Thyroid gland (tissue), 4 donors: ENCODE measurements at places on chromosomes 16 and 17. TPM values are rescaled to one million over a fixed set of nuclear protein-coding genes. Genes with fewer than 3 reads are reported as not detected.

DNA sequence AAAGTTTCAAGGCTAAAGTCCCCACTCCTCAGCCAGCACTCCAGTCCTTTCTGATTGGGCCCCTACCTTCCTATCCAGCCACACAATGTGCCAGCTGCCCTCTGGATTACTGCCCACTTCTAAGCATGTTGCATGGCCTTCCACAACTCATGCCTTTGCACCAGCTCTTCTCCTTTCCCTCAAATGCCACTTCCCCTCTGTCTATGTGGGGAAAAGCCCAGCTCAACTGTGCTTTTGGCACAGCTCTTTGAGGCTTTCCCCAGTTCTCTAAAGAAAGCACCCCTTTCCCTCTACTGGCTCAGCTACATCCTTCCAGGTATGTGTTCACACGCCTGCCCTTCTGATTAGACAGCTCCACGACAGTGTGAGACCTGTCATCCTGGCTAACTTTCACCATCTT, 18.5 kb downstream of the GTF3C1 start:
- H3K4me3 ChIP-seq, result no peak overlapping the region
- no peaks in the 10 kb centered on the region for H3K4me1 ChIP-seq
- H3K27me3 ChIP-seq, result no peaks in the 10 kb centered on the region
- H3K27ac ChIP-seq, result no peak overlapping the region
- peaks cover 72% of the 10 kb centered on the region for H3K36me3 ChIP-seq

GRCh38 chr16:1070864-1071408, 1.6 kb upstream of the SSTR5 start:
- no peak for DNase-seq
- H3K4me3 ChIP-seq, result no peak overlapping the region
- H3K4me1 ChIP-seq, result no peaks in the 10 kb centered on the region
- H3K27me3 ChIP-seq, result peaks cover 17% of the 10 kb centered on the region
- H3K36me3 ChIP-seq, result no peaks in the 10 kb centered on the region
- no peak overlapping the region for H3K27ac ChIP-seq

GRCh38 chr16:7025616-7026190, 306.9 kb upstream of the RBFOX1 start:
- no peaks in the 10 kb centered on the region for H3K4me1 ChIP-seq
- H3K27me3 ChIP-seq, result no peaks in the 10 kb centered on the region
- peak; percentile 77 for DNase-seq
- H3K4me3 ChIP-seq, result no peak overlapping the region
- H3K36me3 ChIP-seq, result no peaks in the 10 kb centered on the region

GRCh38 chr17:47615766-47616424, 33.8 kb upstream of the KPNB1 start:
- peaks cover 58% of the 10 kb centered on the region for H3K36me3 ChIP-seq
- no peak for DNase-seq
- no peaks in the 10 kb centered on the region for H3K27me3 ChIP-seq
- no peak overlapping the region for H3K4me3 ChIP-seq
- H3K4me1 ChIP-seq, result no peaks in the 10 kb centered on the region

DNA sequence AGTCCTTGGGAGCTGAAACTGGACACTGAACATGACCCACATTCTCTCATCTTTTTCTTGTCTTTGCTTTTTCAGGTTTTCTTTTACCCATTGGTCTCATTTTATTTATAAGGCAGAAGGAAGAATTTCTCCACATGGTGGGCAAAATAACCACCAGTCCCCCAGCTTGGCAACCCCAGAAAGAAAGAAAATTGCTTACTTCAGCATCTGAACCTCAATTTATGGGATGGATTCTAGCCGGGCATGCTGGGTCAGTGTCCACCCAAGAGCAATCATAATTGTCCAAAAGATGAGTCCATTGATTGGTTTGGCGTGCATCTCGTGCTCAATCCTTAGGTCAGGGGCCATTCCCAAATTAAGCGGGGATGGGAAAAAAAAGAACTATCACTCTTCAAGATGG, 163.7 kb downstream of the TMEM114 start:
- no peaks in the 10 kb centered on the region for H3K36me3 ChIP-seq
- no peaks in the 10 kb centered on the region for H3K4me1 ChIP-seq
- H3K4me3 ChIP-seq, result no peak overlapping the region
- no peaks in the 10 kb centered on the region for H3K27me3 ChIP-seq
- DNase-seq, result no peak
- no peak overlapping the region for H3K27ac ChIP-seq

- H3K4me3 ChIP-seq, result no peak overlapping the region
- no peaks in the 10 kb centered on the region for H3K27me3 ChIP-seq
- H3K36me3 ChIP-seq, result no peaks in the 10 kb centered on the region
- H3K27ac ChIP-seq, result no peak overlapping the region
- no peaks in the 10 kb centered on the region for H3K4me1 ChIP-seq
These were observed 164.7 kb downstream of the ZNF18 start for GRCh38 chr17:11832401-11833137.

DNA sequence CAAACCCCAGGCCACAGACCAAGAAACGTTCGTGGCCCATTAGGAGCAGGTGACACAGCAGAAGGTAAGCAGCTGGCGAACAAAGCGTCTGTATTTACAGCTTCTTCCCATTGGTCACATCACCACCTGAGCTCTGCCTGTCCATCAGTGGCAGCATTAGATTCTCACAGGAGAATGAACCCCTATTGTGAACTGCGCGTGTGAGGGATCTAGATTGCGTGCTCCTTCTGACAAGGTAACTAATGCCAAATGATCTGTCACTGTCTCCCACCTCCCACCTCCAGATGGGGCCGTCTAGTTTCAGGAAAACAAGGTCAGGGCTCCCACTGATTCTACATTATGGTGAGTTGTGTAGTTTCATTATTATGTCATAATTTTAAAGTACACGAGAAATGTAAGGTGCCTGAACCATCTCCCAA, 186.3 kb downstream of the CPPED1 start:
- H3K27me3 ChIP-seq, result no peaks in the 10 kb centered on the region
- no peak overlapping the region for H3K4me3 ChIP-seq
- no peaks in the 10 kb centered on the region for H3K36me3 ChIP-seq
- no peak for DNase-seq
- peaks cover 16% of the 10 kb centered on the region for H3K4me1 ChIP-seq

- no peak overlapping the region for H3K4me3 ChIP-seq
- peaks cover 49% of the 10 kb centered on the region for H3K4me1 ChIP-seq
- peak; percentile 70 for DNase-seq
These were observed 187.0 kb downstream of the SEC14L1 start for GRCh38 chr17:77327566-77328464.

GRCh38 chr17:2054512-2055291, at the start of gene HIC1:
Gene HIC1, plus strand, starts transcription at chr17:2055103. Its CDS starts 1,588 bp downstream, at chr17:2056691.
- peak; percentile 61 for DNase-seq
- peak within 1 kb of the TSS; percentile 91 for H3K27ac ChIP-seq
- peaks cover 71% of the 10 kb centered on the region for H3K4me1 ChIP-seq
- no peaks in the 10 kb centered on the region for H3K36me3 ChIP-seq

DNA sequence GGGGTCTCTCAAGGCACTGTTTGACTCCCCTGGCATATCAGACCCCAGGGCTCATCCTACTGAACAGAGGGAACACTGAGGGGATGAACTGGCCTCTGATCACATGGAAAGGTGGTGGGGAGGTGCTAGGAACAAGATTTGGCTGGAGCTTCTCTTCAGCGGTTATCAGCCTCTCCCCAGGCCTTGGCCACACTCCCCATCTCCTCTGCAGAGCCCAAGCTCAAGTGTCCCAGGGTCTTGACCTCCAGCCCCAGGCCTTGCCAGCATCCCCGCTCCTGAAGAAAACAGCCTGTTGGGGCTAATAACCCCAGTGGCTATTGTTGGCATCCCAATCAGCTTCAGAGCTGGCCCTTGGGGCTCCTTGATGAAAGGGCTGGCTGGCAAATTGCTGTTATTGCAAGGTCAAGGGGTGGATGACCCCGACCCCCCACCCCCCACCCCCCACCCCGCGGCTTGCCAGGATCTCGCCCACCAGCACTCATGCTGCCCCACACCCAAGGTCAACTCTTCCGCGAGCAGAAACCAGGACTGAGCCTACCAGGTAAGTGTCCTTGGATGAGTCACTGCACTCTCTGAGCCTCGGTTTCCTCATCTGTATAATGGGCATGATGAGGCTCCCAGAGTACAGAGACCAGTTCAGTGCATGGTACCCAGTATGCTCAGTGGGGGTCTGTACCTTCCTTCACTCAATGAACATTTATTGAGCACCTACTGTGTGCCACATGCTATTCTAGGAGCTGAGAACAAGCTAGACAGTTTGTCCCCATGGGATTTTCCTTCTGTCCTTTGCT, 18.8 kb upstream of the FAM83G start:
- H3K27ac ChIP-seq, result no peak overlapping the region
- H3K4me3 ChIP-seq, result no peak overlapping the region
- H3K27me3 ChIP-seq, result no peaks in the 10 kb centered on the region
- H3K4me1 ChIP-seq, result peaks cover 4% of the 10 kb centered on the region
- H3K36me3 ChIP-seq, result no peaks in the 10 kb centered on the region

DNA sequence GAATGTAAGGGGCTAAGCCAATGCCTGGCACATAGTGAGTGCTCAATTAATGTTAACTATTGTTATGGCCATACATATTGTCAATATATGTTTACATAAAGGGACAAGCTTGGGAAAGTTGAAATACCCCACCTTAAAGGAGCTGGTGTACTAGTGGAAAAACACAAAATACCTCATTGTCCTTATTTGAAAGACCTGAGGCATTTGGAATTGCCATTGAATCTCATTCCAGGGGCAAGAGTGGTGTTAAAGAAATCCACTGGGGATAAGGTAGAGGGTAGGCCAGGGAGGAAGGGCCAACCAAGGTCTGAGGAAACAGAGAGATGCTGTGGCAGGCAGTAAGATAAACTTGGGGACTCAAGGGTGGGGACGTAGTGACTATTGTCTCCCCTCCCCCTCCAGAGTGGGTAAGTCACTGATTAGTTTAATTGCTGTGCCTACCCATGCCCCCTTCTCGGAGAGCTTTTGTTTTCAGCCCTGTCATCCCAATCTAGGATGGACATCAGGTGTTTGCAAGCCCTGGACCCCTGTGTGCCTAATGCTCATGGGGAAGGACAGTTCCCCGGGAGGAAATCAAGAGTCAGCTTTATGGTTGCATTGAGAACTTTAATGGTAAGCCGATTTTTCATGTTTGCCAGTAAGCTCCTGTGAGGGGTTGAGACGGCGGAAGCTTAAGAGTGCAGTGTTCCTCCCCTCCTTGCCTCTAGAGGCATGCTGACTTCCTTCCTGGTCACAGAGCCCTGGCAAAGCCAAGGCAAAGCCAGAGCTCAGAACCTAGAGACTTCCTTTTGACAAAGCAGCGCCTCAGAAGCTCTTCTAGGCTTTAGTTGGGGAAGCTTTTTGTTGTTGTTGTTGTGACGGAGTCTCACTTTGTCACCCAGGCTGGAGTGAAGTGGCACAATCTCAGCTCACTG, 2.5 kb upstream of the HEATR9 start:
- no peaks in the 10 kb centered on the region for H3K36me3 ChIP-seq
- no peaks in the 10 kb centered on the region for H3K4me1 ChIP-seq
- H3K27me3 ChIP-seq, result no peaks in the 10 kb centered on the region
- H3K27ac ChIP-seq, result no peak overlapping the region

GRCh38 chr17:7685533-7686221, 1.6 kb downstream of the TP53 start:
- peaks cover 21% of the 10 kb centered on the region for H3K4me1 ChIP-seq
- H3K36me3 ChIP-seq, result no peaks in the 10 kb centered on the region
- H3K4me3 ChIP-seq, result peak overlapping the region; percentile 96
- H3K27ac ChIP-seq, result peak overlapping the region; percentile 99
- peak; percentile 91 for DNase-seq
- H3K27me3 ChIP-seq, result no peaks in the 10 kb centered on the region

SLC5A11 gene
- not detected for total RNA-seq

ODAD4 gene
- 3.0 TPM for total RNA-seq

TNP2 gene
- not detected for total RNA-seq

PIK3R5 gene
- total RNA-seq, result 10.6 TPM

CYGB gene
- total RNA-seq, result 29.2 TPM
